Stimulated activated CD4-positive, alpha-beta T cell treated with anti-CD3 and anti-CD28 coated beads, Interleukin-2, amount 100 ng/mL, for 48 hours (primary cell): ENCODE measurements at places on chromosomes 1 and 21.

GRCh38 chr1:101820071-101820470 lies 176.7 kb downstream of the OLFM3 start:
- no peak for DNase-seq

DNA sequence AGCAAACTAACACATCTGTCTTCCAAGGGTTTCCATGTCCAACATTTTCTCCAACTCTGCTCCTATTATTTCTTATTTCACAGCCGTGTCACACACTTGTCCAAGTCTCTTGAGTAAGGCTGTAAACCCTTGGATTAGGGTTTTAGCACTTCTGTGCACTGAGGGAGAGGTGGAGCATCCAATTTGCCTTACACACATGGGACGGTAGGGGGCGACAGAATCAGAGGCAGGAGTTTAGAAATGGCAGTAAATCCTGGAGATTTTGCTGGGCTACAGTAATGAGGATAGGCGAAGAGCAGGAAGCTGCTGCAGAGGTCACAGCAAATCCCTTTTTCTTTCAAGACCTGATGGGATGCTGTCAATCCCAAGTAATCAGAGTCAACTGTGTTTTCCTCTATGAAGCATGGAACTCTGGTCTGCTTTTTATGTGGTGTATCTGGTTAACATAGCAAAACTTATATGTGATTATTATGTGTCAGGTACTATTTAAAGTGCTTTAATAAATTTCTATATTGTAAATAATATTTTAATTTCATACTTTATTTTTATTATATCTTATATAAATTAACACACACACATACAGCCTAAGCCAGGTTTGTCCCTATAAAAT lies 15.4 kb upstream of the LCE5A start:
- DNase-seq = peak; percentile 44

DNA sequence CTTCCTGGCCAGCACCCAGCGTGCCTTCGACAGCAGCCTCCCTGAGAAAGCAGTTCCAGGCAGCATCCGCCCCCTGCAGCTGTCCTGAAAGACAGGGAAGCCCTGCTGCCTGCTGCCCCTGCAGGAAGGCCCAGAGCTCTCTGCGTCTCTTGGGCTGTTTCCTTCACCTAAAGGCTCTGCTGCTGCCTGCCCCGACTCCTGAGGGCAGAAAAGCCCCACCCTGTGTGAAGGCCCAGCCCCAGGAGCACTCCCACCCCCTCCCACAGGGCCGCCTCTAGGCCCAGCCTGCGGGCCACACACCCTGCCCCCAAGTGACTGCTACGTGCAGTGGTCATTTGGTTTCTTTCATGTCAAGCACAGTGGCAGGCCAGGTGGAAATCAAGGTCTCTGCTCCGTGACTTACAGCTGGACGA lies 12.4 kb downstream of the RIPK4 start:
- DNase-seq = no peak

DNA sequence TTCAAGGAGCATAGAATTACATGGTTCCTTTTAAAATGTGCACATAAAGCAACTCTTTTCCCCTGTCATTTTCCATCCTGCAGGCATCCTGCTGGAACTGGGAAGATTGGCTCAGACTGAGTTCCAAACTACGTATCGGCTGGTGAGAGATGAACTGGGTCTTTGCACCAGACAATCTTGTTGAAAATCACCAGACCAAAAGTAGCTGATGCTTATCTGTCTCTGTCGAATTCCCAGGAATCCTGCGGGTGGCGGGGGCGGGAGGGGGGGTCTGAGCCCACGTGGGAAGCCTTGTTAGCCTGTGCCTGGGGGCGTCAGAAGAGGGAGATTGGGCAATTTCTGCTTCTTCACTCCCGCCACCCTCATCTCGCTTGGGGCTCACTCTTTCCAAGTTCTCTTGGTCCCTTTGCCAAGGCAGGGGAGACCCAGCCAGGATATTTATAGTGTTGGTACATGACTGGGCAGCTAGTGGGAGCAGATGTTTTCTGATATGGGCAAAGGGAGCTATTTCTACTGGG lies 90.1 kb upstream of the SLC25A33 start:
- DNase-seq = no peak

DNA sequence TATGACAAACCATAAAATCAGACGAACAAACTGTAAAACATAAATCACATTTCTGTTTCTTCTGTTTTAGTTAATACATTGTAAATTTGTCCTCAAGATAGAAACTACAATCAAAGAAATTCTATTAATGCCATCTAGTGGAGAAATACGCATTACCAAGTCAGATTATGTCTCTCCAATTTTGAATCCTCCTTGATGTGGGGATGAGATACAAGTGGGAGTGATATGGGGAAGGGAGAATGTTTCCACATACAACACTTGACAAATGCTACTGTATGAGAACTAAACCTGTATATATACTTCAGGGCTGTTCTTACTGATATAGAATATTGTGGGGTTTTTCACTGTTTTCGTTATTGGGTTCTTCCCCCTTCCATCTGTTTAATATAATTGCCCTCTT lies 2.6 kb downstream of the HFM1 start:
- DNase-seq = no peak

DNA sequence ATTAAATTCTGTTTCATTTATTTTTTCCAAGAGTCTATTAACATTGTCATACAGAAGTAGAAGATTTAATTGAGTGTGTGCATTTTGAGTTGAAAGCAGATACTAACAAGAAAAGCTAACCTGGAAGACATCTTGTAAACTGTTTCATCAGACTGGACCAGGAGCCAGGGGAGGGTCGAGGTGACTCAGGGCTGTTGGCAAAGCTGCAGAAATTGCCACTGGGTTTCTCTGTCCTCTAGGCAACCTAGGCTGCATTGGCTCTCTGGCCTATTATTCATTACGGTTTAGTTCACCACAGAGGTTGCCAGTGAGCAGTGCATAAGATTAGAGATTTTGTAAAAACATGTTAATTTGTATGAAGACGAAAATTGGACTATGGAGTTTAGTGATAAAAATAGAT lies 27.5 kb downstream of the ERG start:
- DNase-seq = no peak
